ENCODE measurements at places on chromosomes 1 and 21.

- no peak for DNase-seq
Measured at GRCh38 chr21:46486481-46487126, 27.9 kb downstream of the DIP2A start.

- no peak for DNase-seq
Measured at GRCh38 chr1:36093929-36094328, 5.2 kb downstream of the ADPRS start.

DNA sequence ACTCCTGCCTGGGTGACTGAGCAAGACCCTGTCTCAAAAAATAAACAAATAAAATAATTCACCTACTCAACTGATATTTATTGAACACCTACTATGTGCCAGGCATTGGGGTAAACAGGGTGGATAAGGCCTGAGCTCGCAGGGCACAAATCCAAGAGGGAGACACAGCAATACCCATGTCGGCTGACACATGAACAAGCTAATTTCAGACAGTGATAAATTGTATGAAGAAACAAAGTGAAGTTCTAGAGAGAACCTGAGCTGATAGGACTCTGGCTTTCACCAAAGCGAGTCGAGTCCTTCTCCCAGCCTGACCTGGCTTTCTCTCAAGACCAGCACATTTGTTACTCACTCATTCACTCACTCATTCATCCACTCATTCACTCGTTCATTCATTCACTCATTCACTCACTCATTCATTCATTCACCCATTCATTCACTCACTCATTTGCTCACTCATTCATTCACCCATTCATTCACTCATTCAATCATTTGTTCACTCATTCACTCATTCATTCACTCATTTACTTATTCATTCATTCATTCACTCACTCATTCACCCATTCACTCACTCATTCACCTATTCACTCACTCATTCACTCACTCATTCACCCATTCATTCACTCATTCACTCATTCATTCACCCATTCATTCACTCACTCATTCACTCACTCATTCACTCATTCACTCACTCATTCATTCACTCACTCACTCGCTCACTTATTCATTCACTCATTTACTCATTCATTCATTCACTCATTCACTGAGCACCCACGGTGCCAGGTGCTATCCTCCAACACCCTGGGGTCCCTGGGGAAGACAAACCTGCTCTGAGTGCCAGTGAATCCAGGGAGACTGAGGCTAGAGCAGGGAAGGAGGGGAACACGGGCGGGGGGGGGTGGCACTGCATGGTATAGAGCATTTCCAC, 37.4 kb upstream of the CASZ1 start:
- DNase-seq, result no peak

DNA sequence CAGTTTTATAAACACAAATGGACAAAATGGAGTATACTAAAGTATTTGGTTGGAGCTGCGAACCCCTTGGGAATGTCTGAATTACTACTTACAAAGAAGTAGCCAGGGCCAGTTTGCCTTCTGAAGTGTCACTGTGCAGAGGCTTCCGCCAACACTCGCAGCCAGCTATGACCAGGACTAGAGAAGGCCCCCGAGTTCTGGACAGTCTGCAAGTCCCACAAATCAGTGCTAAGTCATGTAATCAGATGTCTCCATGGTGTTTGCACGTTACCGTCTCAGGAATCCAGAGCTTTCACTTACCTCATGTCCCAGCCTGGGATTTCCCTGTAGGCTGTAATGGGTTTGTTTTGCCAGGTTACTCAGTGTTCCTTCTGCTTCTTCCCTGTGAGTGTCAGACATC, 106.6 kb upstream of the SPAG17 start:
- no peak for DNase-seq

DNA sequence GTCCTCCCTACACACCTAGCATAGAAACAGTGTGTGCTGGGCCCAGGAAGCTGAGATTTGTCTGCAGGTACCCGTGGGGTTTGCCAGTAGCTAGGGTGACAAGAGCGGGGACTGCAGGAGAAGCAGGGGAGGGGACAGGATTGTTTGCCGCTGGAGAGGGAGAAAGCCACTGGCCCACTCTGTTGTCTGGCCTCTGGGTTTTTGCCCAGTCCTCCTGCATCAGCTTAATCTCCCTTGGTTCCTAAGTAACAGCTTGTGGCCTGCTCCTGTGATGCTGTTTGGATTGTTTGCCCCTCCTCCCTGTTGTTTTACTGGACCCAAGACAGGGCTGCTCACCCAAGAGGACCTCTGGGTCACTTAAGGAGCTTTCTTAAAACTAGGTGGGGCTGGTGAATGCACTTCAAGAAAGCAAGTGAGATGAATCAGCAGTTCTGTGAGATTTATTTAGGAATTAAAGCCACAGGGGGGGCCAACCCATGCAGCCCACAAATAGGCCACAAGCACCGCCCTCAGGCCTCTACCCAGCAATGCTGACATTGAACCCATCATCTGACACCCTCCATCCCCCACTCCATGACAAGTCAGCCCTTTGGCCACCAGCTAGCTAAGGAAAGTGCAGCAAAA, 142.8 kb downstream of the ZZZ3 start:
- DNase-seq, result no peak
